Head of caudate nucleus (tissue), 42 donors: ENCODE measurements at places on chromosomes 6 and 20.
A peak's percentile ranks its signal among the peaks of the same experiment; 100 is the strongest.

- DNase-seq, result no peak
Measured at GRCh38 chr6:19450651-19451050, 386.5 kb upstream of the ID4 start.

DNA sequence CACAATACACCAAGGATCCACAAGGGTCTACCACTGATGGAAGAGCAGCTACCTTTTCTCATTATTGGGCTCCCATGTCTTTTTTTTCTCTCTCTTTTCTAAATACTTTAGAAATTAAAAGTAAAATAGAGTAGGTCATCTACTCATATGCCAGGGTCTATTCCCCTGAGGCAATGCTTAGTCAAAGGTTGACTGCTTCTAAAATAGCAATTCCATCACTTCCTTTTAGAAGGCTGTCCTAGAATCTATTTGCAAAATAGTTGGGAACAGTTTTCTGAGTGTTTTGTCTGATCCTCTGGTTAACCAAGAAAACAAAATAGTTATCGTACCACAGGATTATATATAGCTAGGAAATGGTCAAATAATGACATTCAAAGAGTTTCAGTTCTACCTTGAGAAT, 174.1 kb downstream of the COL21A1 start:
- DNase-seq, result no peak

GRCh38 chr6:138503881-138504680, 4.8 kb upstream of the NHSL1 start:
- DNase-seq, result no peak

- DNase-seq, result no peak
Measured at GRCh38 chr6:169324656-169325459, 71.2 kb upstream of the THBS2 start.

- no peak for DNase-seq
Measured at GRCh38 chr6:164827537-164827936, 481.9 kb downstream of the C6orf118 start.

DNA sequence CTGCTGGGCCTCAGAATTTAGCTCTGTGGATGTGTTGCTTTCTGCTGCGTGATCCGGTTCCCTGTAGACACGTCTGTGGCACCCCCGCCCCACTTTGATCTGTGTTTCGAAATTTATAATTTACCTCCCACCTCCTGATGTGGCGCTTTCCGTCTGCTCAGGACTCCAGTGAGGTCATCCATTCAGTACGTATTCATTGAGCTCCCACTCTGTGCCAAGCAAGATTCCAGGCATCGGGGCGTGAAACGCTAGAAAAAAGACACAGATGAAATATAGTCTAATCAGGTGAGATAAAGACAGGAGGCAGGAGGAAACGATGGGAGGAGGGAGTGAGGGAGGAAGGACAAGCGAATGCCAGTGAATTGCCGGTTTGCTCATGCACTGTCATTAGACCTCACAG, 431.9 kb upstream of the SULF2 start:
- DNase-seq, result no peak

DNA sequence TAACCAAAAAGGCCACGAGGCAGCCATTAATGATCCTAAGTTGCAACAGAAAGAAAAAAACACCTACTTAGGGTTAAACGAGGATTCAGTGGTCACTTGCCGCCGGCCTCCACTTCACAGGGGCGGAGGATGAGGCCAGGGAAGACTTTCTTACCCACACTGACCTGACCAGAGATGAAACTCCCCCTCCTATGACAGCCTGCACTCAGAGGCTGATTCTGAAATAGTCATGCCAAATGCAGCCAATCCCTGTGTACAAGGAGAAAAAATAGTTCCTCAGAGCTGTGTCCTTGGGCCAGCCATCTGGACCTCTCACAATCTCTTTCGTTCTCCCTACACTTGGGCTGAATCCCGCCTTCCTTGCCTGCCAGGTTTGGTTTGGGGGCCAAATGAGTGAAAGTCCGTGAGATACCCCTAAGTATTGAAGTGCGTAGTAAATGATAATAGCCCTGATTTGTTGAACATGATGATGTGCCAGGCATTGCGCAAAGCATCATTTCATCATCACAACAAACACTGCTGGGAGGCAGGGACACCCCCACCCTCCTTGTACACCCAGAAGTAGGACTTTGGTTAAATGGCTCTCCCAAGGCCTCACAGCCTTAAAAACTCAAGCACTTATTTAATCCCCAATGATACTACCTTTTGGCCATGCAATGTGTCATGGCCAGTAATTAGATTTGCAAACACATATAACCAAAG, 3.2 kb upstream of the IRF4 start:
- DNase-seq, result no peak

DNA sequence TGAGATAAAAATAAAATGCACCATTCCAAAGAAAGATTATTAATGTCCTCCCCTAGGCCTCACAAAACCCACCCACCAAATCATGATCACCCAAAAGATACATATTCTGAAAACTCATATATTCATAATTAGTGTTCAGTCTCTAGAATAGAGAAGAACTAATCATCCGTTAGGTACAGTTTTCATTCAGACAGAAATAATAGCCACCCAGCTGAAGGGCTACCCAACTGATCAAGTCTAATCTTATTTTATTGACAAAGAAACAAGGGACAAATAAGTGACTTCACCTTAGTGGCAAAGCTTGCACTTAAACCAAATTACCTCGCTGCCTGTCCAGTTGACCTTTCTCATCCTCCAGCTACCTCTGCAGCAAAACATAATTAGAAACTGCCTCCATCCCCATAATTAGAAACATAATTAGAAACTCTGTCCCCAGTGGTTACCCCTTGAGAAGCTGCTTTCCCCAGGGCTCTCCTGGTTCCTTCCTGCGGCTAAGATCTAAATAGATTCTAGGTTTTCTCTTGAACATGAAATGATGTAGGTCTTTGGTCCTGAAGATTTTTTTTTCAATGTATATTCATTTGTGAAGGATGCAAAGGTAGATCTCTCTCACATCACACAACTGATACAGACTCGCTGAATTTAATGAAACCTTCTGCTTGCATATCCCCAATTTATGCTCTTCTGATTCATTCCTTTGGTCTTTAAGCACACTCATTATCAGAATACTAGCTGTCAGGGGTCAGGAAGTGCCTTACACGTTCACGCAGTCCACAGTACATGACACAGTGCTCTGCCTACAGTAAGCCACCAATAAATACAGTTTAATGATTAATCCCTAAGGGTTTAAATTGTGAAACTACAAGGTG, 46.3 kb downstream of the HBS1L start:
- no peak for DNase-seq

GRCh38 chr6:127933852-127934840, 33.3 kb upstream of the THEMIS start:
- no peak for DNase-seq

DNA sequence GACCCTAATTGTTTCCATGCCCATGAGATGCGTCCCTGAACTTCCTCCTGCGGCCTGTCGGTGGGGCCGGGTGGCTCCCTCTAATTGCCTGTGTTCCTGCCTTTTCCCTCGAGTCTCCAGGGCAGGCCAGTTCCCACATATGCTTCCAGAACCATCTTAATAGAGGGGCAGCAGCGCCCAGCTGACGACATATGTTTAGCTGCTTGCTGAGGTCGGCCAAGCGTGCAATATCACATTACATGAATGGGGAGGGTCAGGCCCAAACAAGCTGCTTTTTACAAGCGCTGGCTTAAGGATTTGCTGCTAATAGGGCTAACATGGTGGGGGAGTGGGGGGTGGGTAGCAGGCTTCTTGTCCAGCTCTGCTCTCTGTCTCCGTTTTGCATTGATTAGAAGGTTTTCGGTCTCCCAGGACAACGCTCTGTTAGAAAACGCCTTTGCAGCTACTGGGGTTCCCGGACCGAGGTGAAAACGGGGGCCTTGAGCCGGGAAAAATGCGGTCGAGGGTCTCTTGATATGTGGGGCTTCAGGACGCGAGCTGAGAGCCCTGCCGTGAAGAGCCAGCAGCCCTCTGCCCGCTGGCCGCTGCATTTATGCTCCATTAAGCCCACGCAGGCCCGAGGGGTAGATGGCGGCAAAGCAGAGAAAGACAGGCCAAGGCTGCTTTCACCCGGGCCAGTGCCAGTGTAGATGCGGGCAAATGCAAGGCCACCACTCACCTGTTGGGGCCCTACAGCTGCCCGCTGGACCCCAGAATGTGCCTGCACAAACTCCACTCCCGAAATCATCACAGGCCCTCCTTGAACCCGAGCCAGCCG, 308.5 kb downstream of the BMP7 start:
- no peak for DNase-seq

- DNase-seq, result no peak
Measured at GRCh38 chr6:52210227-52210626, 24.1 kb downstream of the IL17A start.

DNA sequence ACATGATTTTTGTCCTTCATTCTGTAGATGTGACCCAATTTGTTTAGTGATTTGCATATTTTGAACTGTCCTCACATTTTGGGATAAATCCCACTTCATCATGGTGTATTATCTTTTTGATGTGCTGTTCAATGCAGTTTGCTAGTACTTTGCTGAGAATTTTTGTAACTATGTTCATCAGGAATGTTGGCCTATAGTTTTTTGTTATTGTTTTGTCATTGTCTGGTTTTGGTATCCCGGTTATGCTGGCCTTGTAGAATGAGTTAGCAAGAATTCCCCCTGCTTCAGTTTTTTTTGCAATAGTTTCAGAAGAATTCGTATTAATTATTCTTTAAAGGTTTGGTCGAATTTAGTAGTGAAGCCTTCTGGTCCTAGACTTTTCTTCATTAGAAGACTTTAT, 11.9 kb downstream of the KIF25 start:
- DNase-seq, result no peak

- DNase-seq, result no peak
Measured at GRCh38 chr6:103893141-103893581, 966.6 kb downstream of the HACE1 start.

DNA sequence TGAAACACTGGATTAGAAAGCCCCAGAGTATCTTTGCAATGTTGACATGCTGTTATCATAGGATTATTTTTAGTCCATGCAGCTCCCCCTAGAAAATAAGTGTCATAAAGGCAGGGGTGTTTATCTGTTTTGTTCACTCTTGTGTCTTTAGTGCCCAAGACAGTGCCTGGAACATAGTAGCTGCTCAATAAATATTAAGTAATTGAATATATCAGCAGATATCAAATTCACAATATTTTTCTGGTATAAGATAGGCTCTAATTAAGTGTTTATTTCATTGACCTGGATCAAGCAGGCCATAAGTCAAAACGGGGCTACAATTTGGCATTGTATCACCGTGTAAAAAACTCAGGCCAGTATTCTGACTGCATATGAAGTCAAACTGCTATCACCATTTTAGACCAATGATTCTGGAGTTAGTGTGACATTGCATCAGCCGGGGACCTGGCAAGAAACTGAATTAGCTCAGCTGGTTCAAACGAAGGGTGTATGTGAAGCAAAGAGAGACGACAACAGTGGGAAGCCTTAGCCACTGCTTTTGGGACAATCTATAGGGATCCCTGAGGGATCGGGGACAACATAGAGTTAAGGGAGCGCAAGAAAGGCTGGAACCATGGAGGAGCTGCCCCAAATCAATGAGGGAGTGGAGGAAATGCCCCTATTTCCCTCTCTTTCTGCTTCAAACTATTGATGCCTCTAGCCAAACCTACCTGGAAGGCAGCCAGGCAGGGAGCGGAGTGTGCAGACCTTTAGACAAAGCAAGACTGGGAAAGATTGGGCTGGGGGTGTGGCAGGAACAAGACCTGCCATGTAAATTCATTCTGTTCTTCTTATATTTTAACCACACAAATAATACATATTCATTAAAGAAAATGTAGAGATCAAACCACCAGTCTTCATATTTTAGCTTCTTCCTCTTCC, 112.2 kb downstream of the PLEKHG1 start:
- DNase-seq, result peak; percentile 58

DNA sequence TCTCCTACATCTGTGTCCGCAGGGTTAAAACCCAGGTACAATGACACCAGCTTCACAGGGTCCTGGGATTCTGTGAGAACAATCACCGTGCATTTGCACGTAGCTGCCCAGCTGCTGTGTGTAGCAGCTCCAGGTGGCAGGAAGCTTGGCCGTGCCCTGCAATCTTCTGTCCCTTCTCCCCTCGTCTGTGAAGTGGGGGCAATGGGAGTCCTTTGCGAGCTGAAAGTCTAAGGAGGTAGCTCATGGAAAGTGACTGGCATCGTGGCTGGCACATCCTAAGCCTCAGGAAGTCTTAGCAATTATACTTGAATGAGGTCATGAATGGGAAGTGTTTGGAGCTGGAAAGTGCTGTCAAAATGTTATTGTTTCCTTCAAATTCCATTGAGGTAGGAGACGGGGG, 137.1 kb downstream of the SMOC2 start:
- no peak for DNase-seq

DNA sequence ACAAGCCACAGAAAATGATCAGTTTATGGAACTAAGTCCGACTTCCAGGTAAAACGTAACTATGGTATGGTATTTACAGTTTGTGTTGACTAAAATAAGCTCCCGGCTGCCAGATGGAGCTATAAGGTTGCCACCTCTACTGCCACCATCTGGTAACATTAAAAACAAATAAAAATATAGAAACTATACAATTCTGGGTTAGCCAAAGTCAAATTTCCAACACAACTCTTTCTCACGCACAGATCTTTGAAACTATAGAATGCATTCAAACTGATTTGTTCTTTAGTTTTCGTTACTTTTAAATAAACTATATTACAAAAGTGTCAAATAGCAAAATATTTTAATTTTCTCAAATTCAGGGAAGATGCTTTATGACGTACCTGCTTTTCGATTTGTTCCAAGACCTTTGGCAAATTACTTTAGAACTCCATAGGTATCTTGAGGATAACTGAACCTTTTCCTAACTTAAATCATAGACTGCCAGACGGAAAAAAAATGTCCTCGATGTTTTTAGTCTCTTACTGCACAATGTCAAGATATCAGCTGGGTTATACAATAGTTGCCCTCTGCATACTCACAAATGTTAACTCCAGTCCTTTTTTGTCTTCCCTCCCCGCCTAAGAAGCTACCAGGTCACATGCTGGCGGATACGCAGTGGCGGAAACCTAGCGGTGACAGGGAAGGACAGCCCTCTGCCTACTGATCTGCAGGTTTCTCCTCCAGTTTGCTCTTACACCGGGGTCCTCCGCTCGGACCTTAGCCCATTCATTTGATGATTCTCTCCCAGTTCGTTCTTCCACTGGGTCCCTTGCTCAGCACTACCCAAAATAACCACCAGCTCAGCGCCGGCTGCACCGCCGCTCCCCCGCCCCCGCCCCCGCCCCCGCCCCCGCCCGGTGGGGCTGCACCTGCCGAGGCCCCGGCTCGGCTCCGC, 888 bp downstream of the SLC17A5 start:
- peak; percentile 80 for DNase-seq

DNA sequence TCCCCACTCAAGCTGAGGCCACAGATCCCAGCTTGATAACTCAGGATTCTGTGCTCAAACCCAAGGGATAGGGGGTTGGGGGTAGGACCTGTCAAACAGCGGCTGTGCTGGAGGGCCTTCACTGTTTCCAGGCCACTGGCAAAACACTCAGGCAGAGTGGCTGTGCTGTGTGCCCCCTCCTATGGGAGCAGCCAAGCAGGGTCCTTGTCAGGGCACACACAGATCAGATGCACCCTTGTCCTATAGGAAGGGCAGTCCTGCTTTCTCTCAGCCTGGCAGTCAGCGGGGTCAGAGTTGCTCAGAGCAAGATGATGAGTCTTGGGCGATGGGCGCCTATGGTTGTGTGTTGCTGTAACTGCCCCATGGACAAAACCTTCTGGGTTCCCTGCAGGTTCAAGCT, 554.8 kb downstream of the TBC1D32 start:
- DNase-seq, result no peak
